ENCODE measurements at places on chromosomes 5 and 9. TPM values are rescaled to one million over a fixed set of nuclear protein-coding genes. Genes with fewer than 3 reads are reported as not detected.

The IL17B gene
- total RNA-seq = 2.5 TPM

The S100Z gene
- not detected for total RNA-seq

The FBP2 gene
- 0.38 TPM for total RNA-seq

The IL4 gene
- total RNA-seq = not detected

The BARHL1 gene
- not detected for total RNA-seq

The MARCOL gene
- total RNA-seq = not detected

The OTULINL gene
- 17.1 TPM for total RNA-seq

The C1QTNF3 gene
- 1.3 TPM for total RNA-seq

The NXNL2 gene
- total RNA-seq = 0.76 TPM

The IFNA21 gene
- not detected for total RNA-seq

The WDR38 gene
- total RNA-seq = not detected

The SLC34A3 gene
- 0.11 TPM for total RNA-seq

All from esophagus squamous epithelium (tissue), 5 donors.